HEK293T (cell line): ENCODE measurements at places on chromosomes 6 and 20.

DNA sequence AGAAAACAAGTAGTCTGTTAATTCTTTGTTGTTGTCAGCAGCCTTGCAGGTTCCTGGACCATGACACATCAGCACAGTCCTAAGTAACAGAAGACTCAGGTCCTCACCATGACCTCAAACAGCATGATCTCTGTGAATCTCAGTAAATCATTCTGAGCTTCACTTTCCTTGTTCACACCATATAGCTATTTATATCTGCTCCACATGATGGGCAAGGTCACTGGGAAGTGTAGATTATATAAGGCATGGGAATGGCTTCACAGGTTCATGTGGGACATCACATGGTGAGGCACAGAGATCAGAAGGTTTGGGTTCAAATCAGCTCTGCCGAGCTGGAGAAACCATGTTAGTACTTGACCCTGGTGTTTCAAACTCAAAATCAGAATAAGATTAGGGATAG is 245.4 kb upstream of the SPTLC3 start:
- DNase-seq: no peak

GRCh38 chr6:154886016-154886415 is 109.1 kb upstream of the TIAM2 start:
- no peak for DNase-seq

- DNase-seq: no peak
Measured at GRCh38 chr6:168950858-168951214, 302.8 kb downstream of the THBS2 start.

- DNase-seq: no peak
Measured at GRCh38 chr6:7100753-7101081, 7.0 kb upstream of the RREB1 start.

GRCh38 chr6:20933057-20933788 is 399.0 kb downstream of the CDKAL1 start:
- no peak for DNase-seq

DNA sequence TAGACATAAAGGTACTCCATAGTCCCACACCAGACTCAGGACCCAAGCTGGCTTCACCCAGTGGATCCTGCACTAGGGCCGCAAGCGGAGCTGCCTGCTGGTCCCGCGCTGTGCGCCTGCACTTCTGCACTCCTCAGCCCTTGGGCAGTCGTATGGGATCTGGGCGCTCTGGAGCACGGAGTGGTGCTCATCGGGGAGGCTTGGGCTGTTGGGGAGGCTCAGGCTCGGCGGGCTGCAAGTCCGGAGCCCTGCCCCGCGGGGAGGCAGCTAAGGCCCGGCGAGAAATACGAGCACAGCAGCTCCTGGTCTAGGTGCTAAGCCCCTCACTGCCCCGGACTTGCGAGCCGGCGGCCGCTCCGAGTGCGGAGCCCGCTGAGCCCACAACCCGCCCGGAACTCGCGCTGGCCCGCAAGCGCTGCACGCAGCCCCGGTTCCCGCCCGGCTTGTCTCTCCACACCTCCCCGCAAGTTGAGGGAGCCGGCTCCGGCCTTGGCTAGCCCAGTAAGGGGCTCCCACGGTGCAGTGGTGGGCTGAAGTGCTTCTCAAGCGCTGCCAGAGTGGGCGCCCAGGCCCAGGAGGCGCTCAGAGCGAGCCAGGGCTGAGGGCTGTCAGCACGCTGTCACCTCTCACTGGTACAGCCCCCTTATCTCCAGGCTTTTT is 33.4 kb upstream of the GCNT2 start:
- DNase-seq: no peak

DNA sequence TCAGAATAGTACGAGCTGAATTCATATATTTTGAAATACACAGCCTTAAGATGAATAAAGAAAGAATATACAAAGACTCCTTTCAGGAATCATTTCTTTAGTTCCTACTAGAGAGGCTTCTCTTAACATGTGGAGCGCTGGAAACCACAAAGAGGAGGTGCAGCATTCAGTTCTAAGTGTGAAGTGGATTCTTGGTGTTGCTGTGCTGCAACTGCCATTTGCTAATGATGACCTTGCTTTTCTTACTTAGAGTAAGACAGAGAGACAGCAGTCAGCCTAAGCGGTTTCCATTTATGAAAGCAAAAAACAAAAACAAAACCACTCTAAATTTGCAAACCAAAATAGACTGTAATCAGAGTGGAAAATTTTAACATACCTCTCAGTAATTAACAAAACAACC is 629.0 kb downstream of the EPHA7 start:
- no peak for DNase-seq

GRCh38 chr6:79231666-79232065 is 2.8 kb downstream of the HMGN3 start:
- no peak for DNase-seq

DNA sequence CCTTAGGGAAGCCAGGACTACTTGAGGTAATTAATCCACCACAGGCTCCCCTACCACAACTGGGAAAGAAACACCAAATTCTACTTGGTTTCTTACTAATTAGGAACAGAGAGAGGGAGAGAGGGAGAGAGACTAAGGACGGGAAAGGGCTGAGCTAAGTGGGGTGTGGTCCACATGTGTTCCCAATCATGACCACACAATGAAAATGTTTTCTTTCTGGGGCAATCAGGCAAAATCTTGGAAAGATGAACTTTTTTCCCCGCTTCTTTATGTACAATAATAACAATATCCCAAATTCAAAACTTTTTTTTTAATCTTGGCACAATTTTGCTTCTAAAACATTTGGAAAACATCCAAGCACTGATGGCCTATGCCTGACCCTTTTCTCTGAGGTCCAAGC is 734.4 kb downstream of the MAFB start:
- DNase-seq: no peak

DNA sequence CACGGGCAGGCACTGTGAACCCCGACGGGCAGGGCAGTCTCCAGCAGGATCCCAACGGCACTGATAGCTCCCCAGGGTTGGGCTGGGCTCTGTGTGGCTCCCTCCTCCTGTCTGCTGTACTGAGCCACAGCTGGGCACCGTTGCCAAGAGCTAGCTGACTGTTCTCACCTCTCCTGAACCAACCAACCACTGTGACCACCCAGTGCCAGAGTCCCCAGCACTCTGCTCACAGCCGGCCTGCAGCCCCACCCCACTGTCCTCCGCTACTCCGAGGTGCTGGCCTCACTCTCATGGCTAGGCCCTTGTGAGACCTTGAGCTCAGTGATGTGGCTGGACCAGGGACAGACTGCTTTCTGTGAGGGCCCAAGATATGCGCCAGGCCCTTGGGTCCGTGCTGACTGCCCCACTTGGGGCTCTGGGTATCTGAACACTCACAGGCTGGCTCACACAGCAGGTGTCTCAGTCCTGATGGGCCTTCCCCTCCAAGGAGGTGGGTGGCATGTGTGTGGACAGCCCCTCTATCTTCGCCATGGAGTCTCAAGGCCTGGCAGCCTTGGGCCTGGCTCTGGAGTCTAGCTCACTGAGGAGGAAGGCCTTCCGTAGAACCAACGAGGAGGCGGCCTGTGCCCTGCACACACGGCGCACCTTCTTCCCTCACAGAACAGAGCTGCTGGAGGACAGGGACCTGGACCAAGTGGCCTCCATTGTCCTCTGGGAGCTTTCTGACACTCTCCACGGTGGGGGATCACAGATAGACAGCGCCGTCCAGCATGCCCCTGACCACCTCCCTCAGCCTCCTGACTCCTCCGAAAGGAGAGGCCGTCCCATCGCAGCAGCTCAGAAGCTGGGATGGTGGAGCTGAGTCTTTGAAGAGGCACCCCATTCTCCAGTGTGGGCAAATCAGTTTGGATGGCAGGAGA is 53.5 kb downstream of the TCP11 start:
- DNase-seq: no peak

DNA sequence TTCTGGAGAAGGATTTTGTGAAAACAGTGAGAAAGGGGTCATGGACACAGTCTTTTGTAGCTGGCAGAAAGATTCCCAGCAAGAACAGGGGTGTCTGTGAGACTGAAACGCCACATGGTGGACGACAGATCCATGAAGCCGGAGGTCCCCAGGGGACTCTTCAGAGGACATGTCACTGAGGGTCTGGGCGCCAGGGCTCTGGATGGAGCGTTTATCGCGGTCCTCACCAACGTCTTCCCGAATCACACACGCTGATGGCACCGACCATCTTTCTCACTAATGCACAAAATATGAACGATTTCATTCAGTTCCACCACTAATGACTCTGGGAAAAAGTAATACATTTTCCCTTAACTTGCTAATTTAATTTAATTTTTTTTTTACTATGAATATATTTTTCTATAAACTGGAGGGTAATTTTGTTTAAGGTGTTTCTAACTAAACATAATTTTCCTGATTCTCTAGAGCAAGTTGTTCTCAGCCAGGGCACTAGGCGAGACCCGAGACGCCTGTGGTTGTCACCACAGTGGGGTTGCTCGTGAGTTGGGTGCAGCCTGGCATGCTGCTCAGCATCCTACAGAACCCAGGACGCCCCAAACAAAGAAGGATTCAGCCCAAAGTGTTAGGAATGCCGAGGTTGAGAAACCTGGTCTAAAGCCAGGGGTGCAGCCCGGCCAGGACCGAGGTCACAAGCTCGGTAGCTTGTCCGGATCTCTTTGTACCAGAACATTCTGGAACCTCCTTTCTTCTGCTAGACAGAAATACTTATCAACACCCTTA is 306.2 kb downstream of the TAF4 start:
- no peak for DNase-seq

- no peak for DNase-seq
Measured at GRCh38 chr6:66189915-66190314, 482.9 kb upstream of the EYS start.

- DNase-seq: peak; percentile 34
Measured at GRCh38 chr6:2725999-2726567, 24.6 kb downstream of the MYLK4 start.

DNA sequence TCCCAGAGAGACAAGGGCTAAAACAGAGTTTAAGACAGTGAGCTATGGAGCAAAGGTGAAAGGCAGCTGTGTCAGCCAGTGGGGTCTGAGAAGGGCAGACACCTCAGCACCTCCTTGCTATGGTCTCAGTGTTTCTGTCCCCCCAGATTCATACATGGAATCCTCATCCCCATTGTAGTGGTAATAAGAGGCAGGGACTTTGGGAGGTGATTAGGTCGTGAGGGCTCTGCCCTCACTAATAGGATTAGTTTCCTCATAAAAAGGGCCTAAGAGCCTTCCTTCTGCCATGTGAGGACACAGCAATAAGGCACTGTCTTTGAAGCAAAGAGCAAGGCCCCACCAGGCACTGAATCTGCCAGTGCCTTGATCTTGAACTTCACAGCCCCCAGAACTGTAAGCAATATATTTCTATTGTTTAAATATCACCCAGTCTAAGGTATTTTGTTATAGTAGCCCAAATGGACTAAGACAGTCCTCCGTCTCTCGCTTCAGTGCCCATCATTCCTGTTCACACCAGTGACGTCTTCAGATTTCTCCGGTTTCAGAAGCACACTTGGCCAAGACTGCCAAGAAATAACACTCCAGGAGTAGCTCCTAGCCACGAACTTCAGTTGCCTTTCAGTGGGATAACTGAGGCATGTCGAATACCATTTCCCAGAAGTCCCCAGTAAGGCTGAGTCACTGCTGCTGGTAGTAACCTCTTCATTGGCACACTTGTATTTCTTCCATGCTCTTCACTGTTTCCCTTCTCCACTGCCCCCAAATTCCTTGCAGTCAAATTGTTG is 32.8 kb downstream of the SLC13A3 start:
- no peak for DNase-seq

DNA sequence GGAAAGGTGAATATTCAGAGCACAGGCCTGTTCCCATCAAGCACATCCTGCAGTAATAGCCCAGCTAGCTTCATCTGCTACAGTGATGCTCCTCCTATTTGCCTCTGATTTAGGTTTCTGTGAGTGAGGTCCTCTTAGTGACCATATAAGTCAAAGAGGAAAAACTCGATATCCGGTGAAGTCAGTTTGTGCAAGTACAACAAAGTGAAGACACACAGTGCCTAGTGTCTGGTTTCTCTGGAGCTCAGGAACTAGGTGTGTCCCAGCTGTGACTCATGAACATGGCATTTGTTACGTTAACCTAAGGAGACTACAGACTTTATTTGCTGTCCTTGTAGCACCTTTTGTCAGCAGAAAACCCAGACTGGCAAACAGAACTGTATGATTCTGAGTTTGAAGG is 33.9 kb downstream of the EDN1 start:
- DNase-seq: no peak

DNA sequence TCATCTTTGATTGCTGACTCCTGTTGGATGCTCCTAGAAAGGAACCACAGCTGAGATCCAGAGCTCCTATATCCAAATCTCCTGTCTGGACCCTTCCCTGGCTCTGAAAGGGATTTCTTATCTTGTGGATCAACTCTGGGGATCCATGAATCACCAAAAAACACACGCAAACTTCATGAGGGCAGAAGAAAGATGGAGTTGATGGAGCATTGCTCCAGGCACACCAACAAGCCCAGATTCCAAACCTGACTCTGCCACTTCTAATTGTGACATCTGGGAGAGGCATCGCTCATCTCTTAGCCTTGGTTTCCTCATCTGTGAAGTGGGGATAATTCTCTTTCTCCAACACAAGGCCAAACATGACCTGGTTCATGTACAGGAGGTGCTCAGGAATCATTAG is 6.7 kb downstream of the KCNS1 start:
- DNase-seq: no peak

DNA sequence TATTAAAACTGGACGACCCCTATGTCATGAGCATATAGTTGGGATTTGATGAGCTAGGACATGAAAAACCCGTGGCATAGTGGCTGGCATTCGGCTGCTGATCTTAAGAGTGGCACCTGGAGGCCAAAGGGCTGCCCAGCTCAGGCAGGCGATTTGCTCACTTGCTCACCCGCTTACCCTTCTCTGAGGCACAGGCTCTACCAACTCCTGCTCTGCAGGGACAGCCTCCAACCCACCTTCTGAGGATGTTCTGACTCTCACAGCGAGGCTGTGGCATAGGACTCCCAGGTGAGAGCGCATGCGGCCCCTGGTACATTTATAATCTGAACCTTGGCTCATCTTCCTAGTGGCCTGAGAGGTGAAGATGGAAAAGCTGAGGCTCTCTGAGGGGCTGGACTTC is 995 bp downstream of the RSPO4 start:
- DNase-seq: no peak

DNA sequence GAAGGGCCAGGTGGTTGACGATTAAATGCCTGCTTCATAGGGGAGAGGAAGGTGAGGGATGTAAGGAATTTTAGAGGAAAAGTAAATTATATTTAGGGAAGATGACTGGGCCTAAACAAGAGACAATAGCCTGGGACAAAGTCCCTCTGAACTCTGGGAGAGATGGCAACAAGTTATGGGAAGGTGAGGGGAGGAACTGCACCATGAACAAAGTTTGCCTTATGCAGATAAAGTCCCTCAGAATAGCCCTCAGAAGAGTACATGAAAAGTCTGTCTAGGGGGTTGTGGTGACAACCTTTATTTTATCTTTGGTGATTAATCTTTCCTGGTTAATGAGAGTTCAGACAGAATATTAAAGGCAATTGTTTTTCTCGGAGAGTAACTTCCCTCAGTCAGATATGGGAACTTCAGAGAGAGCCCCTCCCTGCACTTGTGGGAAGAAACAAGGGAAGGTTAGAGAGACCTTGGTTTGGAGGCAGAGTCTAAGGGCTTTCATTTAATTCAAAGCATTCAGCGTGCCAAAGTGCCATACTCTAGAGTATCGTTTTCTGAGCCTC is 27.1 kb upstream of the FAM217A start:
- DNase-seq: no peak
